ENCODE measurements at places on chromosomes 4 and X. TPM values are rescaled to one million over a fixed set of nuclear protein-coding genes. Genes with fewer than 3 reads are reported as not detected.
A peak's percentile ranks its signal among the peaks of the same experiment; 100 is the strongest.

- DNase-seq = no peak
Observed at GRCh38 chr4:83108101-83108861, 6.2 kb downstream of the PLAC8 start.

DNA sequence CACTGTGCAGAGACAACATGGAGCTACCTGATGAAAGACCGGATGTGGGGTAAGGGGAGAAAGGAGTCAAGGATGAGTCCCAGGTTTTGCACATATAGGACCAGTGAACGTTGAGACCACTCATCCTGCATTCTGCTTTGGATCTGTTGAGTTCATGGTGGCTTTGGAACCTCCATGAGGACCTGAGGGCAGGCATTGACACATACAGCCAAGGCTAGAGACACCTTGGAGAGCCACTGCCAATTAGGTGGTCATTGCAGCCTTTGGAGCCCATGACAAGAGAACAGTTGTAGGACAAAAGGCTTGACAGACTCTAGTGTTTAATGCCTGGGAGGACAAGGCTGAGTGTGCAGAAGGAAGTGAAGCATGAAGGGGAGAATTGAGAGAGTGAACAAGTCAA, 87.9 kb downstream of the STK32B start:
- no peak for DNase-seq

- no peak for DNase-seq
Observed at GRCh38 chr4:88828842-88829571, 131.4 kb upstream of the NAP1L5 start.

DNA sequence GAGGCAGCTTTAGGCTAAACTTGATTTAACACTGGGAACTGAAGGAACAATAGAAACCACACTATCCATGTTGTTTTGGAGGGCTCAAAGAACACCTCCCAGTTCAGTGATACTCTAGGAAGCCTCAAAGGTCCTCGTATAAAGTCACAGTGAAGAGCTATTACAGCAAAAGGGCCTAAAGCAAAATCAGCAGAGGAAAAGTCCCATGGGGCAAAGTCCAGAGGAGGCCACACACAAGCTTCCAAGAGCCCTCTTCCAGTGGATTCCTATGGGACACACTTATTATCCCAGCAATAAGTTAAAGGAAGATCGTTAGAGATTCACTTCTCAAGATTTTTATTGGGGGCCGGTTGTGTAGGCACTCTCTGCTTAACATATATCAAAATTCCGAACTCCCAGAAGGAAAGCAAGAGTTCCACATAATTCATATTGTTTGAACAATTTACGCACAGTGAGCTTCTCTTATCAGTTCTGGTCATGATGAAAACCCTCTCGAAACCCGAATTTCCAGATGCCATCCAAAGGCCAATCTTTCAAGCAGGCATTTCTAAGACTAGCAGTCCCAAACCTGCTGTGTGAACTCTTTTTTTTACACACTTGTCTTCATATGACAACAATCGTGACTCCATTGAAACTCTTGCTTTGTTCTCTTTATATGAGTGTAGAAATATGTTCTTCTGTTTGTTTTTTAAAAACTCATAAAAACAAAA, 53.7 kb downstream of the ANXA5 start:
- no peak for DNase-seq

GRCh38 chr4:56048383-56048701, 99.6 kb downstream of the CEP135 start:
- no peak for DNase-seq

CRMP1 gene
- total RNA-seq = not detected

ADH1A gene
- not detected for total RNA-seq

GRCh38 chrX:137342969-137343368, 223.0 kb upstream of the ZIC3 start:
- no peak for DNase-seq

DNA sequence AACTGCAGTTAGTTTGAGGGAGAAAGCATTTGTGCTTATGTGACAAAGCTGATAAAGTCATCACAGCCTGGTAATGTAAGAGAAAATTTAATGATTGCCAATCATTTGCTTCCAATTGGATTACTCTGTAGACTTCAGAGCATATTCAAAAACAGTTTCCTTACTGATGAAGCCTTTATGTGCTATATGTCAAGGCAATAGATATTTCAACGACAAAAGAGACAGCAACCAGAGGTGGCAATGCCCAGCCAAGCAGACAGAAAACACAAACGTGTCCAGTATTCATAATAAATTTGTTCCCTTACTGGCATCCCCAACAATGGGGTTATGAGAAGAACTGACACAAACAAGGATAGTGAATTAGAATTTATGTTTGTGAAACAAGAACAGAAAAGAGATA, 1840.3 kb upstream of the PCDH7 start:
- DNase-seq = no peak

GRCh38 chr4:49032440-49033161, 46.5 kb downstream of the CWH43 start:
- peak; percentile 46 for DNase-seq

DNA sequence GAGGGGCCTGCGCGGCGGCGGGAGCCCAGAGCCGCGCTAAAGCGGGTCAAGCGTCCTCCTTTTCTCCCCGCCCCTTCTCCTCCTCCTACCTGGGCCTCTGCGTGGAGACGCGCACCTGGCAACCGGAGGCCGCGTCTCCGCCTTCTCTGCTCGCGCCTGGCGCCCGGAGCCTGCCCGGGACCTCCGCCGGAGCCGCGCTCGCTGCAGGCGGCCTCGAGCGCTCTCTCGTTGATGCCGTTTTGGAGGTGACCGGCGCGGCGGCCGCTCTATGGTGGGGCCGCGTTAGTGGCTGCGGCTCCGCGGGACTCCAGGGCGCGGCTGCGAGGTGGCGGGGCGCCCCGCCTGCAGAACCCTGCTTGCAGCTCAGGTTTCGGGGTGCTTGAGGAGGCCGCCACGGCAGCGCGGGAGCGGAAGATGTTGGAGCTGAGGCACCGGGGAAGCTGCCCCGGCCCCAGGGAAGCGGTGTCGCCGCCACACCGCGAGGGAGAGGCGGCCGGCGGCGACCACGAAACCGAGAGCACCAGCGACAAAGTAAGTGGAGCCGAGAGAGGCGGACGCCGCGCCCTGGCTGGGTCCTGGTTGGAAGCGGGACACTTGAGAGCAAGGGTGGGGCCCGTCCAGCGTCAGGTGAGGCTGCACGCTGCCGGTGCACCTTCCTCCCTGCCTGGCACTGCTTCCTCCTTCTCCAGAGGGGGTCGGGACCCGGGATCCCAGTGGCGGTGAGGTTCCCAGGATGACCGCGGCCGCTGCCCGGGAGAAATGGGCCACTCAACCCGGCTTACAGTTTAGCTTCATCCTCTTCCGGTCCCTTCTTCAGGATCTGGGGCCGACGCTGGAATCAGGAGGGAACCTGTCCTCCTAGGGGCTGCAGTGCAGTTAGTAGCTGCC, at the start of gene CDS1:
Gene CDS1, plus strand, starts transcription at position 140 of the 888 bp plus-strand sequence. Its CDS starts 275 bp downstream, at position 415.
- DNase-seq = peak; percentile 53

GRCh38 chrX:132184871-132185270, 34.4 kb downstream of the RAP2C start:
- no peak for DNase-seq

DNA sequence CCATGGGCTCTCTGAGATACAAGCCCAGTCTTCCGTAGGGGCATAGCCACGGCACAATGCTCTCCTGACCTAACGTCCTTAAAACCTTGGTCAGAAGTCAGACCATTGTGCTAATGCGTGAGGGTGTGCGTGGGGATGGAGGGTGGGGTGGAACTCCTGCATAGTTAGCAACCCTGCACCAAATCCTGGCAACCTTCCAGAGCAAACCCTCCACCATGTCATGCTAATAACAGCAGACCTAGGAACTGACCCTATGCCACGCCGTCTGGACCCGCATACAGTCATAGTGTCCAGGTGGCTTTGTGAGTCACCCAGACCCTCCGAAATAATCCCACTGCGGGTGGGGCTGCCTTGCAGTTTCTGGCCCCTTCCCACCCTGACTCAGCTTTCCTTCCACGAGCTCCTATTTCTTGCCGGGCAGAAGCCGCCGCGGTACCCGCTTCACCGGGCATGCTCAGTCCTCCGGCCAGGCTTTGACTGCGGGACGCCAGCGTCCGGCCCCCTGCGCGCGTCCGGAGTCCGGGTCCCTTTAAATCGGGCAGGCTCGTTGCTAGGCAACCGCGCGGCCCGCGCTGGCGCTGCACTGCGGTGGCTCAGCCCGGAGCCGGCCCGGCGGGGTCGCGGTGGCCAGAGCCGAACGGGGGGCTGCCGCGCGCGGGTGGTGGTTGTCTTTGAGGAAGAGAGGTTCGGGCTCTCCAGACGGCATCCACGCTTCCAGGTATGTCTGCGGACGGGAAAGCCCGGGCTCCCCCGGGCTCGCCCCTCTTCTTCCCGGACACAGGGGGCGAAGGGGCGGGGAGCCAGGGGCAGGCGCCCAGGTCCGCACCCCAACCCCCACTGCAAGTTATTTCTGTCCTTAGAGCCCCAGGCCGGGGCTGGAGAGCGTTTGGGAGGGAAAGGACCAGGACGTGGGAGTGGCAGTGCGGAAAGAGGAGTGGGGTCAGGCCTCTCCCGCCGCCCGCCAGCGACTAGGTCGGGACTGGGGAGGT, at the start of gene CCDC160:
Gene CCDC160, plus strand, starts transcription at position 557 of the 989 bp plus-strand sequence. CDS start 7,619 bp downstream, outside the sequence.
- peak; percentile 75 for DNase-seq

DNA sequence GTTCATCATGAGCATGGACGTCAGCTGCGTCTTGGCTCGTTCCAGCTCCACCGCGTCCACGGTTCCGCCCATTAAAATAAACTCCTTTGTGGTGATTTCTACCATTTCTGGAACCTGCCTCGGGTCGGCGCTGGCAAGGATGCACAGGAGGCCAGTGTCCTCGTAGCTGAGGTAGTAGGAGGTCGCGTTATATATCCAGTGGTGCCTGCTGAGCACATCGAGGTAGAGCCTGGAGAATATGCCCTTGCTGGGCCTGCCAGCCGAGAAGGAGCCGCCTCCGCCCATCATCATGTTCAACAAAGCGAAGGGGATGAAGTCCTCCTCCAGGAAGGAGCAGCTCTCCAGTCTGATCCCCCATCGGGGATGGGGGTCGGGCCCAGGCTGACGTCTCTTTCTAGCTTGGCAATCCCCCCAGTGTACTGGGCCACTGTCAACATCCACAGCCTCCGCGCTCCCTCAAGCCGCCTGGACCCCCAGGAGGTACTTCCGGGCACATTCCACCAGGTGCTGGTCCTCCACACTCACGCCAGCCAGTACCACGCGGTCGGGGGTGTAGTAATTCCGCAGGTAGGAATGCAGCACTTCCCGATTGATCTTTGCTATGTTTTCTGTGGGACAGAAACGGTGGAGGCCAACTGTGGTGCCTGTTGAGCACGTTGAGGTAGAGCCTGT, 120.9 kb upstream of the GRID2 start:
- no peak for DNase-seq

- no peak for DNase-seq
Observed at GRCh38 chr4:9925750-9926439, 95.4 kb downstream of the SLC2A9 start.

DNA sequence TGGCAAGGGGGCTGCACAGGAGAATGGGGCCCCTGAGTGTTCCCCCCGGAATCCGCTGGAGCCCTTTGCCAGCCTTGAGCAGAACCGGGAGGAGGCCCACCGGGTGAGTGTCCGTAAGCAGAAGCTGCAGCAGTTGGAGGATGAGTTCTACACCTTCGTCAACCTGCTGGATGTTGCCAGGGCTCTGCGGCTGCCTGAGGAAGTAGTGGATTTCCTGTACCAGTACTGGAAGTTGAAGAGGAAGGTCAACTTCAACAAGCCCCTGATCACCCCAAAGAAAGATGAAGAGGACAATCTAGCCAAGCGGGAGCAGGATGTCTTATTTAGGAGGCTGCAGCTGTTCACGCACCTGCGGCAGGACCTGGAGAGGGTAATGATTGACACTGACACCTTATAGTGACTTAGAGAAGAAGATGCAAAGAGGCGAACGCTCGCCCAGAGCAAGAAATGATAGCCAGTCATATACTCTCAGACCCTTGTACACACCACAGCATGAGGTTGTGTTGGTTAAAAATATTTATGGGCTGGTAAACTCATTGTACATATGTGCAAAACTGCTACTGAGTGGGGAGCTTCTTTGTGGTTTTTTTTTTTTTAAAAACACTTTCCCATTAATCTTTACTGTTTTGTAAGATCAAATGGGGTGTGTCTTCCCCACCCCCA, 52.5 kb downstream of the JADE1 start:
- no peak for DNase-seq

FGFBP1 gene
- 5.0 TPM for total RNA-seq

DNA sequence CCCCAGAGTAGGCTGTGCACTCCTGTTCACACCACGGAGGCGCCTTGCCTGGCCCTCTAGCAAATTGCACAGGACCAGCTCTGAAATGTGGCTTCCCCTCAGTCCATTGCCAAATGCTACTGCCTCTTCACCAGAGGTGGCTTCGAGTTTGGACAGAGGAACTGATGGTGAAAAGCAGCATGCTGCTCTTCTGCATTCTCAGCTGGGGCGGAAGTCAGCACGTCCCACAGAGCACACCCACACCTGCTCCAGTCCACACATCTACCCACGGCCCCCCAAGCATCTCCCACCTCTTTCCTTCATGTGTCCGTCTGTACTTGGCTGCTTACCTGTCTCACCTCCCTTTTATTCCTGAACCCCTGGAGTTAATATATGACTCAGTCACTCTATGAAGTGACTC, 43.5 kb downstream of the LRP2BP start:
- DNase-seq = no peak

DNA sequence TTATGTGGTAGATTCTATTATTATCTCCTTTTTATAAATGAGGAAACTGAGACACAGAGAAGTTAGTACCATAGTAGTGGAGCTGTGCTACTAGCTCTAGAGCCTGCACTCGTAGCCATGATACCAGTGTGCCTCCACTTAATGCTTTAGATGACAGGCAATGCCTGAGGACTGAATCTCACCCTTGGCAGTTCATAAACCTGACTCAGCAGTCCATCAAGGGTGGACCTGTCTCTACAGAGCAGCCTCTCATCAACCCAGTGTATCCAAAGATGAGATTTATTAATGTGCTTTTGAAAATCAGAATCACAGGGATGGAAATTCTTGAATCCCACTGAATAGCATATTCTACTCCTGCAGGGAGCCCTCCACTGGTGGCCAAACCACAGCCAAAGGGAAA, 483.2 kb upstream of the DIPK2B start:
- DNase-seq = no peak

GRCh38 chr4:48634688-48635308, 144.7 kb downstream of the ZAR1 start:
- DNase-seq = no peak

- no peak for DNase-seq
Observed at GRCh38 chrX:128106630-128107029, 54.4 kb upstream of the ACTRT1 start.

GRCh38 chr4:6644792-6645530, 4.5 kb downstream of the MRFAP1 start:
- DNase-seq = no peak

FREM3 gene
- not detected for total RNA-seq

GRCh38 chr4:3302786-3303564, 10.2 kb downstream of the RGS12 start:
- DNase-seq = no peak

- DNase-seq = no peak
Observed at GRCh38 chrX:148441387-148441786, 59.0 kb upstream of the AFF2 start.

DNA sequence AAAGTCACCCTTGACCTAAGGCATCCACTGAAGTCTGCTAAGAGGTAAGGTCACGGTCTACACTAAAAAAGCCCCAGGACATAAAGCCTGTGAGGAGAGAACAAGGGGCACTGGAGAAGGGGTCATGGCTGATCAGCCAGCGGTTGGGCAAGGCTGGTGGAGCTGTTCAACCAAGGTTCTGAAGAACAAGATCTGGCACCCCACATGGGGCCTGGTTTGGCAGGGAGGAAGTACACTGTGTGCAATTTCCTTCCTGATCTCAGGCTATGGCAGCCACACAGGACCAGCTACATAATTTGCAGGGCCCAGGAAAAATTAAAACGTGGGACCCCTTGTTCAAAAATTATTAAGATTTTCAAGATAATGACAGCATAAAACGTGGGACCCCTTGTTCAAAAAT, 14.1 kb upstream of the BRS3 start:
- DNase-seq = no peak

- no peak for DNase-seq
Observed at GRCh38 chr4:158826057-158826456, 57.2 kb downstream of the FNIP2 start.

TMPRSS11B gene
- total RNA-seq = not detected
